ENCODE measurements at places on chromosomes 4 and X. TPM values are rescaled to one million over a fixed set of nuclear protein-coding genes. Genes with fewer than 3 reads are reported as not detected.

Gene IL9R
- not detected for total RNA-seq

Gene DDX53
- total RNA-seq = not detected

Gene FAM47A
- total RNA-seq = not detected

Gene CCDC110
- 5.0 TPM for total RNA-seq

Gene NHSL2
- total RNA-seq = 1.5 TPM

Gene SH3RF1
- 14.6 TPM for total RNA-seq

Gene ANOS1
- 29.6 TPM for total RNA-seq

Measured in smooth muscle cell of the umbilical artery (primary cell).